Neural crest cell (in vitro differentiated cells): ENCODE measurements at places on chromosomes 3 and 15. TPM values are rescaled to one million over a fixed set of nuclear protein-coding genes. Genes with fewer than 3 reads are reported as not detected.

IL20RB gene
- total RNA-seq = 1.7 and 2.0 TPM in 2 replicates

C3orf33 gene
- total RNA-seq = 4.2 and 4.4 TPM in 2 replicates

GPR149 gene
- not detected in 2 replicates for total RNA-seq

STRA6 gene
- total RNA-seq = 138 and 146 TPM in 2 replicates

MNS1 gene
- total RNA-seq = 7.9 and 9.6 TPM in 2 replicates

ITIH1 gene
- total RNA-seq = not detected in 2 replicates

CCDC54 gene
- not detected in 2 replicates for total RNA-seq

SOX14 gene
- 0.18 and 0.37 TPM in 2 replicates for total RNA-seq

GOLGA8R gene
- total RNA-seq = 0.58 and 0.82 TPM in 2 replicates

CCR2 gene
- not detected in 2 replicates for total RNA-seq

GABPB1 gene
- total RNA-seq = 35.0 and 37.8 TPM in 2 replicates

ARGFX gene
- not detected in 2 replicates for total RNA-seq

OSTN gene
- total RNA-seq = 0.75 TPM in 1 of 2 replicates, not detected in the other

ESYT3 gene
- total RNA-seq = 0.44 and 1.1 TPM in 2 replicates

GUCA1C gene
- not detected in 2 replicates for total RNA-seq

GHSR gene
- not detected in 2 replicates for total RNA-seq

KLF15 gene
- 18.0 and 19.3 TPM in 2 replicates for total RNA-seq

KNG1 gene
- total RNA-seq = not detected in 2 replicates

SCN5A gene
- total RNA-seq = 0.41 and 1.2 TPM in 2 replicates

ANKUB1 gene
- total RNA-seq = not detected in 2 replicates

WDR93 gene
- total RNA-seq = 0.20 TPM in 1 of 2 replicates, not detected in the other

ADAMTS9 gene
- 13.8 and 15.1 TPM in 2 replicates for total RNA-seq

IQCH gene
- total RNA-seq = 2.5 and 2.8 TPM in 2 replicates

RBM5 gene
- 193 and 213 TPM in 2 replicates for total RNA-seq

SLC6A6 gene
- 33.8 and 34.6 TPM in 2 replicates for total RNA-seq

MYRIP gene
- total RNA-seq = 0.48 and 0.54 TPM in 2 replicates

TGM5 gene
- not detected in 2 replicates for total RNA-seq

GOLGA8N gene
- 2.2 and 2.6 TPM in 2 replicates for total RNA-seq

DZIP1L gene
- 26.6 and 28.1 TPM in 2 replicates for total RNA-seq
